Activated naive CD4-positive, alpha-beta T cell treated with anti-CD3 and anti-CD28 coated beads, Interleukin-2, amount 50 U/mL, for 16 hours (primary cell): ENCODE measurements at places on chromosomes 16 and 17.

- DNase-seq: no peak
Observed at GRCh38 chr16:12468552-12468951, 335.1 kb downstream of the CPPED1 start.

- no peak for DNase-seq
Observed at GRCh38 chr17:37567137-37567536, 42.1 kb downstream of the SYNRG start.

- no peak for DNase-seq
Observed at GRCh38 chr16:31465788-31466370, 6.1 kb upstream of the TGFB1I1 start.

DNA sequence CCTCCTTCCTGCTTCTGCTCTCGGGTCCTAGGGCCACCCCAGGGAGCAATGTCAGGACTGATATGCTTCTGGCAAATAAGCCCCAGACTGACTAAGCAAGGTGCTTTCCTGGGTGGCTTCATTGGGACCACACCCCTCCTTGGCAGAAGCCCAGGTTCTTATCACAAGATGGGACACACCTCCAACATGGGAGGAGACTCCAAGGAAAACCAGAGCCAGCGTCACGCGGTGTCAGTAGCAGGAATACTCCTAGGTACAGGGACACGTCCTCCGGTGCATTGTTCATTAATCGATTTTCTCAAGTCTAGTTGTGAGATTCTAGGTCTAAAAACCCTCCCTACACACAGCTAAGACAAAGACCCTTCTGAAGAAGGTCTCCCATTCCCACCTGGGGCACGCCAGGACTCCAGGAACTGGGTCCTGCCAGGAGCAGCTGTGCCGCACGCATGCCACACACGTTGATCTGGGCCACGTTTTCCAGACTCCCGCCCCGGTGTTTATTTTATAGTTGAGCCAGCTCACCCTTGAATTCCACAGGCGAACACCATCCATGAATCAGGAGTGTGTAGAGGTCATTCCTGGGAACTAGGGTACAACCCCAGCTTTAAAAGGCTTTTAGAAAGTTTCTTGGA, 30.8 kb downstream of the FA2H start:
- no peak for DNase-seq

DNA sequence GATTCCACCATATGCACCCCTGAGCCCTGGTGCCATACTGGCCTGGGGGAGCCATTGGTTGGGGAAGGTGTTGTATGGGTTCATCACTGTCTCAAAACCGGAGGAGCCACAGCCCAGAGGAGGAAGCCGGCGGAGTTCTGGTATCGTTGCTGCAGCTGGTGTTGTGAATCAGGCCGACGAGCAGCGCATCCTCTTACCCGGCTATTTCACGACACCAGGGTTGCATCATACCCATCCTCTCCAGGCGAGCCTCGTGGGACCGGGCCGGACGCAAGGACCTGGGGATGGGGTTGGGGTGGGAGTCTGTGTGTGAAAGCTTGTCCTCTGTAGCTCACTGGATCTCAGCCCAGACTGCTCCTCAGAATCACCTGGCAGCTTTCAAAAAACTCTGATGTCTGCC, 6.6 kb upstream of the SLC12A3 start:
- DNase-seq: no peak

- peak; percentile 85 for DNase-seq
Observed at GRCh38 chr17:50148226-50149090, 2.0 kb downstream of the PPP1R9B start.

- no peak for DNase-seq
Observed at GRCh38 chr16:15509593-15510535, 75.5 kb downstream of the BMERB1 start.

- no peak for DNase-seq
Observed at GRCh38 chr17:4208238-4208637, 55.5 kb downstream of the ANKFY1 start.

DNA sequence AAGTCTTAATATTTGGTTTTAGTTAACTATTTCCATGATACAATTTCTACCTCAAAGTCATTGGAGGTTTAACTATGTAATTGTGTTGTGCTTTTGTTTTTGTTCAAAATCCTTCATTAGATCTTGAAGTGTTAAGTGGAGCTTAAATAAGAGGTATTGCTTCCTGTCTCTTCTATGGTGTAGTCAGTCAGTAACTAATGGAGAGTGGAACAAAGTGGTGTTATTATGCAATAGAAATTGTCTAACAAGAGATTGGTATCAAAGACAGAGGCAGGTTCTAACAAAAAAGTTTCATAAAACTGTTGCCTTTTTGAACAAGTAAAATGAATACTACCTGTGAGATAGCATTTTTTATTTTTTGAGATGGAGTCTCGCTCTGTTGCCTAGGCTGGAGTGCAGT, 45.2 kb downstream of the GRB7 start:
- DNase-seq: no peak

- DNase-seq: no peak
Observed at GRCh38 chr16:55401046-55401445, 77.0 kb downstream of the IRX6 start.

DNA sequence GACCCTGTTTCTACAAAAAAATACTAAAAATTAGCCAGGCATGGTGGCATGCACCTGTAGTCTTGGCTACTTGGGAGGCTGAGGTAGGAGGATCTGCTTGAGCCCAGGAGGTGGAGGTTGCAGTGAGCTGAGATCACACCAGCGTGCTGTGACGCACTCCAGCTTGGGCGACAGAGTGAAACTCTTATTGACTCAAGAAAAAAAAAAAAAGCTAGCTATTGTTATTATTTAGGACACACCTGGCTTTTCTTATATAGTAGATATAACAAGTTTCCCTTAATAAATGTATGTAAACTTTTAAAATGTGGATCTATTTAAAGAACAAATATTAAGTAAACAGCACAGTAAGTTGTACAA, 1.8 kb downstream of the RABEP2 start:
- DNase-seq: no peak

GRCh38 chr16:51407199-51407598, 256.1 kb upstream of the SALL1 start:
- no peak for DNase-seq
